ENCODE measurements at places on chromosomes 7 and 10.

- DNase-seq: no peak
Measured at GRCh38 chr7:142175594-142175993, 64.1 kb downstream of the MGAM2 start.

- DNase-seq: no peak
Measured at GRCh38 chr7:5541087-5541992, 117.7 kb upstream of the TNRC18 start.

DNA sequence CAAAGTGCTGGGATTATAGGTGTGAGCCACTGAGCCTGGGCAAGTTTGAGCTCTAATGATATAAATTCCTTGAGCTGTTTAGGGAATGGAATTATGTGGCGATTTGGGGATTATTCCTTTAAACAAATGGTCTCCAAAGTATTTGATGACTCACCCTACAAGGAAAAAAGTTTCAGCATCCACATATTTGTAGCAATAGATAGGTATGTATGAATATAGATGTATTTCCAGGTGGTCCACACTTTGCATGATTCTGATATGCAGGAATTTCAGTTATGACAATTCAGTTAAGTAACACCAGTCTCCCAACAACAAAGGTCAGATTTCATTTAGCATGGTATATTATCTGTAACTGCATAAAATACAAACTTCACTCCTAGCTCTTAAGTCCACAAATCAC lies 92.2 kb downstream of the ZNF248 start:
- DNase-seq: no peak

DNA sequence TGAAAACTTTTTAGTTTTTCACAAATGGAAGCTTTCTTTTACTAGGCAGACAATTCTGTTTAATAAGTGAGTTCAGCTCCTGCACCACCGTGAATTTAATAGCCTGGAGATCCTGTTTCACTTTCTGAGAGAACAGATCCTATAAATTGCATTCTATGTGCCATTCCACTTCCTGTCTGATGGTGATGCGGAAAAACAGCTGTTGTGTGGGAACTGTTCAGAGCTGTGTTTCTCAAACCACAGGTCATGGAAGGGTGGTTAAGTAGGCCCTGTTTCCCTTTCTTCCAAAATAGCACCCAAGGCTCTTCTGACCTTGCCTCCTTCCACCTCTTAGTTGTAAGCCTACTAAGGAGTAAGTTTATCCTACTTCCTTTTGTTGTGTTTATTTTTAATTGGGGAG lies 97.2 kb upstream of the DKK1 start:
- DNase-seq: no peak

DNA sequence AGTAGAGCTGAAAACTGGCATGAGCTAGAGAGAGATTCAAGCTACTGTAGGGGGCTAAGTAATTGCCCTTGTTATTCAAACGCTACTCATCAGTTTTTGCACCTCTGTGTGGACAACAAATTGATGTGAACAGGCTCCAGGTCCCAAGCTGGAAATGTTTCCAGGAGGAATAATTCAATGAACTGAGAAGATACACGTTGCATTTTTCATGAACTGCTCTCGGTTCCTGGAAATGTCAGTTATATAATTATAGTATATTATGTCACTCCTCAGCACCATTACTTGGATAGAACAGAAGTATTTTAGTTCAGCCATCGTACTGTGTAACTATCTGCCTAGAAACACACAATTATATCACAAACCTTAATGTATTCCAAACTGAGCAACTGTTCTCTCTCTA lies 65.9 kb upstream of the A1CF start:
- DNase-seq: no peak

- no peak for DNase-seq
Measured at GRCh38 chr7:42662862-42663261, 249.0 kb downstream of the C7orf25 start.

DNA sequence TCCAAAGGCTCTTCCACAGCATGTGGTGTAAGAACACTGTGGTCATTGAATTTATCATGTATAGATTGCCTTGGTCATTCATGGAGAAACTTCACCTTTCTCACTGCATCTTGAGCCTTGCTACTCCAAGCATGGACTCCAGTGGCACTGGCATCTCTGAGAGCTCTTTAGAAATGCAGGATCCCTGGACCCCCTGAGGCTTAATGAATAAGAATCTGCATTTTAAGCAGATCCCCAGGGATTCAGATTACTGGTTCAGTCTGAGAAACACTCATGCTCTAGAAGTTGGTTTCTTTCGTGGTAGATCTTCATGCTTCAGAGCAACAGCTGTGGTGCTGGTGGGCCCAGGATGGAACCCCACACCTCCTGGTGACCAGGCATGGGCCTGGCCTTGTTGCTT lies 63.2 kb downstream of the CFAP58 start:
- DNase-seq: no peak

DNA sequence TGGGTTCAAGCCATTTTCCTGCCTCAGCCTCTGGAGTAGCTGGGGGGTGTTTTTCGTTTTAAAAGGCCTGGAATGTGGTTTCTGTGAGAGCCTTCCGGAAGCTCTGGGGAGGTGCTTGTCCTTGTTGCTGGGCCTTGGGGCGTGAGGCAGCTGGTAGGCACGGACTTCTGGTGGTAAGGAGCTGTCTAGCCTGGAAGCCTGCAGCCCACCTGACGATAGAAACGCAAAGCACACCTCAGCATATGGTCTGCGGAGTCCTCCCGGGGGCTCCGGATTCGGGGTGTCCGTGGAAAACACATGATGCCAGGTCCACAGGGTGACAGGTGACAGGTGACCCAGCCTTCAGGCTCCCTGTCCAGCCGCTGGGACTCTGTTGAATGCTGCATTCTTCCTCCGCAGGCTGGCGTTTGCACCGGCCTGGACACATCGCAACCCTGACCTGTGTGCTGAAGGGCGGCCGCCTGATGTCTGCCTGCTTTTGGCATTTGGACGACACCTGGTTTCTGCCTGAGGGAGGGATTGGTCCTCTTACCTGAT lies 37.3 kb downstream of the INPP5A start:
- no peak for DNase-seq

DNA sequence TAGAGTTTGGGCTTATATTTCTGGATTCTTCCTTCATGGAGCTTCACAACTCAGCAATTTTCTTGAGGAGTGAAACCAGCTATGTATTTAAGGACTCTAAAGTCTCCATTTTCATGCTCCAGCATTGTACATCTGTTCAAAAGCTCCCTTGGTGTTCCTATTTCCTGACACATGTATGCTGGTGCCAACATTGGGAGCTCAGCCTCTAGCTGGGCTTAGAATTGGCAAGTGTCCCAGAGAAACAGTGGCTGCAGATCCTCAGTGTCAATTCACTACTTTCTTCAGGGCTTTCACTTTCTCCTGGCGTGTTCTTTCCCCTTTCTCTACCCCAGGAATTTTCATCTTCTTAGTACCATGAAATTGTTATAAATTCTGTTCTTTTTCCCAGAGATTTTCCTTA lies 103.1 kb downstream of the ZNF467 start:
- no peak for DNase-seq

DNA sequence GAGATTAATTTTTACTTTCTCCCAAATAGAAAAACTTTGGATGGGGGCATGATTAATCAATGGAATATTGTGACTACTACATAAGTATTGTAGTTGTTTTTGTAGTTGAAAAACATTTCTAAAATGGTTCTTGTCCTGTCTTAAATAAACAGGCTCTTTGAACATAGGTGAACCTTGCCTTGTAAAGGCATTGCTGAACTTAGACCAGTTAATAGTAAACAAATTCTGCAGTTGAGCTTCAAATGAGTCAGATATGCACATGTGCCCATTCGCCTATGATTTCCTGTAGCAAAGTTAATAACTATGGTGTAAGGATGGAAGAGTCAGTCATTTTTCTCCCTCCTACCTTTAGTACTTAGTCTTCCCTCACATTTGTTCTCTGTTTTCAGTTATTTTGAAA lies 22.6 kb downstream of the CUTC start:
- DNase-seq: no peak

- DNase-seq: no peak
Measured at GRCh38 chr7:105916603-105917002, 40.2 kb upstream of the ATXN7L1 start.

- DNase-seq: no peak
Measured at GRCh38 chr7:22572937-22573336, 72.9 kb upstream of the STEAP1B start.

GRCh38 chr10:113609704-113610108 lies 54.1 kb downstream of the NRAP start:
- DNase-seq: no peak

GRCh38 chr10:6647811-6648526 lies 67.9 kb upstream of the PRKCQ start:
- peak; percentile 47 for DNase-seq

DNA sequence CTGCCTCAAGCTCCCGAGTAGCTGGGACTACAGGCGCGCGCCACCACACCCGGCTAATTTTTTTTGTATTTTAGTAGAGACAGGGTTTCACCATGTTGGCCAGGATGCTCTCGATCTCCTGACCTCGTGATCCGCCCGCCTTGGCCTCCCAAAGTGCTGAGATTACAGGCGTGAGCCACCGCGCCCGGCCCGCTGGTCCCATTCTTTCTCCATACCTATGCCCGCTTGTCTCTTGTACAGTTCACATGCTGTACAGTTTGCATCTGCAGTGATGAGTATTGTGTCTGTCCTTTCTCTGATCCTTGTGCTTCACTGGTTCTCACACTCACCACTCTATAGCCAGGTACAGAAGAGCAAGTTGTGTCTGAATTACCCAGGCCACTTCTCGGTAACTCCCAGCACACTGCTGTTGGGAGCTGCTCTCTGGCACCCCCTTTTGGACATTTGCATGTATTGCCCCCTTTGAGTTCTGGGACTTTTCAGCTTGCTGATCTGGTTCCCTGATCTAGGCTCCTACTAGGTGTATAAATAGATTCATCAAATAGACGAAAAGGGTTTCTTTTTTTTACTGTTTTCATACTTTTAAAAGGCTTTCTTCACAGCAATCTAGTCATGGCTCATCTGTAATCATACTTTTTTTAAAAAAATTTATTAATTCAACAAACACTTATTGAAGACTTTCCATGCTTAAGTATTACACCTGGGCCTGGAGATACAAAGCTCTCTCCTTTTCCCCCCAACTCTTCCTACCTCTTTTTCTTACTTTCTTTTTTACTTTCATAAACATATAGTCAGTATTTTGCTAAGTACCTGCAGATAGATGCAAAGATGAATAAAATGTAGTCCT lies 53.5 kb downstream of the AOAH start:
- peak; percentile 63 for DNase-seq

GRCh38 chr10:122490268-122490667 lies 28.9 kb downstream of the HTRA1 start:
- no peak for DNase-seq

GRCh38 chr7:31101544-31101943 lies 49.4 kb downstream of the ADCYAP1R1 start:
- DNase-seq: no peak

GRCh38 chr7:33933611-33934281 lies 28.4 kb downstream of the BMPER start:
- DNase-seq: no peak

- no peak for DNase-seq
Measured at GRCh38 chr7:149729586-149729982, 43.8 kb downstream of the ZNF467 start.
